ENCODE measurements at places on chromosomes 12 and 14.

DNA sequence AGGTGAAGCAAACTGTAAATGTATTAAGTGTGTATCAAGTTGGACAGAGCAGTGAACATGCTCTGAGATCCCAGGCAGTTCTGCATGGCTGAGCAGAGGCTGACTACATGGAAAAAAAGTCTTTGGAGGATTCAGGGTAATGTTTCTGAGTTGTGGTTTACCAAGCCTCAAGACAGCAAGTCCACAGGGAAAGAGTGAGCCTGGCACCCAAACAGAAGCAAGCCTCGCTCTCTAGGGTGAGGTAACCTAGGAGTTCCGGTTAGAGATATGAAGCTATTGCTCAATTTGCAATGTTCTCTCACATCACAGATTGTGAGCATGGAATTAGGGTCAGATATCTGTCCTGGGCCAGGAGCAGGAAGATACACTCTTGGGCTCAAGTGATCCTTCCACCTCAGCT is 158.6 kb downstream of the MON2 start:
- DNase-seq: peak; percentile 76

- peak; percentile 3 for DNase-seq
Measured at GRCh38 chr12:88496891-88497371, 83.3 kb downstream of the KITLG start.

DNA sequence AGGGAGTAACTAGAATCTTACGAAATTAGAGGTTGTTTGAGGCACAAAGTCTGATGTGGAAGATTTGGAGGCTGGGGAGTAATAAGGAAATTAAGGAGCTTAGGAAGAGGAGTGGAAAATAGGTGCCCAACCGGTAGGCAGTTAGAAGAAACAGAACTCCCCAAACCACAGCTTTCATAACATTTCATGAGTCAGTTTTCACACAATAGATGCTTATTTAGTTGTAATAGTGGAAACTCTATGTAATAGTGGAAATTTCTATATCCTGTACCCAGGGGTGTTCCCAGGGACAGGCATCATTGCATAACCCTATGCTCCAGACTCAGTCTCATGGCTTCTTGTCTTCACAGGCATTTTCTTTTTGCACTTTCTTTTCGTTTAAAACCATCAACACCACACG is 8.3 kb downstream of the C3AR1 start:
- peak; percentile 72 for DNase-seq

- peak; percentile 66 for DNase-seq
Measured at GRCh38 chr14:68473794-68474193, 319.1 kb downstream of the ZFP36L1 start.

GRCh38 chr12:15590180-15590826 is 198.9 kb downstream of the EPS8 start:
- peak; percentile 86 for DNase-seq

DNA sequence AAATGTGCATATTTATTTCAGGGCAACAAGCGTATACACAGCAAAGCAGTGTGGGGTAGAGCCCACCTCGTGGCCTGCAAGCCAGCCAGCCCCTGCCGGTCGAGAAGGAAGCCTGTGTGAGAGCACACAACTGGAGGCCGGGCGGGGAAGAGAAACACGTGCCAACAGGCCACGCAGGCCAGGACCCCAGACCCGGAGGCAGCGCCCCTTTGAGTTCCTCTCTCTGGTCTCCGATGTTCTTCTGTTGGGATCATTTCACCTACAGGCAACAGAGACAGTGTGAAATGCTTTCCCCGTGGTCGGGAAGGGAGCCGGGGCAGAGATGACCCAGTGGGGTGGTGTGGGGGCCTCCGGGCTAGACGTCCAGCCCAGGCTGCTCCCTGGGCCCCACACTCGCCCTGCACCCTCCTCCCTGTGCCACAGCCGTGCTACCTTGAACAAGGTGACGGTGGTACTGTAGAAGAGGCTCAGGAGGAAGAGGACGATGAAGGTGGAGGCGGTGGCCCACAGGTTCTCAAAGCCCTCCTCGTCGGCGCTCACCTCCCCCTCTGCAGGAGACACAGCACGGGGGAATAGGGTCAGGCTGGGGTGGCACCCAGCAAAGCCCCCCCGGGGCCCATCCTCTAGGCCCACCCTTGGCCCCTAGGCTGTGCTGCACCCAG is 325.5 kb downstream of the TMEM121 start:
- DNase-seq: no peak

DNA sequence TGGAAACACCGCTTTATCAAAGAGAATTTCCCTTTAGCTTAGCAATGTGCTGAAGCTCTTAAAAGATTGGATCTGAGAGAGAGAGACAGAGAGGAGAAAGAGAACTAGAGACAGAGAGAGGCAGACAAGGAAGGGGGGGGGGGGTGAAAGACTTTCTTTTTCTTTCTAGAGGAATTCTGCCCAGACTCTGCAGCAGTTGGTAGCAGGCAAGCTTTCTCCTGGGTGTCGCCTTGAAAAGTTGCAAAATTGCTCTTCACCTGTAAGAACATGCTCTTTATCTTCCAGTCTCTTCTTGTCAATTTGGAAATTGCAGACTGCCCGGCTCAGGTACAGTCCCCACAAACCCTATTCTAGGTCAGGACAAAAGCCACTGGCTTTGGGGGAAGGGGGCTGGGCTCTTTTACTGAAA is 2.9 kb upstream of the OTX2 start:
- no peak for DNase-seq

DNA sequence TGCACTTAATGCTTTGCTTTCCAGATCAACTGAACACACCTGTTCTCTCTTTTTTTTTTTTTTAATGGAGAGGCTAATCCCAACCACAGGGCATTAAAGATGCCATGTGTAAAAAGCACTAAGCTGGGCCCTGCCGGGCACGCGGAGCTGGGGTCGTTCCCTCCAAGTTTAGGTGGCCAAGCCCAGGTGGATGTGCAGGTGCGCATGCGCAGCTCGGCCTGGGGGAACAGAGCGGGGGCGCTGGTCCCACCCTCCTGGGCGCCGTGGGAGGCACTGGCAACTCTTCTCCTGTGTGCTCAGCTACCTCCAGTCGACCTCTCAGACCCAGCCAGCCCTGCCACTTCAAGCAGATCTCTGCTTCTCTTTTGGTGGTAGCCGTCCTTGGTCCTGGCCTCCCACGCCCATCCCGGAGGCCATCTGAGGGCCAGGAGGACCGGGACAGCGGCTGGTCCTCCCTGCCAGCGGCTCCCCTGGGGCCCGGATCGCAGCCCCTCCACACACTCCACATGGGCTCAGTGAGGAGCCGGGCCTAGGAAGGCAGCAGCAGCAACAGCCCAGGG is 679.3 kb downstream of the BCL11B start:
- DNase-seq: no peak

GRCh38 chr12:120077260-120077659 is 39.3 kb downstream of the RAB35 start:
- no peak for DNase-seq

- DNase-seq: no peak
Measured at GRCh38 chr12:12440784-12441428, 84.0 kb downstream of the BORCS5 start.

DNA sequence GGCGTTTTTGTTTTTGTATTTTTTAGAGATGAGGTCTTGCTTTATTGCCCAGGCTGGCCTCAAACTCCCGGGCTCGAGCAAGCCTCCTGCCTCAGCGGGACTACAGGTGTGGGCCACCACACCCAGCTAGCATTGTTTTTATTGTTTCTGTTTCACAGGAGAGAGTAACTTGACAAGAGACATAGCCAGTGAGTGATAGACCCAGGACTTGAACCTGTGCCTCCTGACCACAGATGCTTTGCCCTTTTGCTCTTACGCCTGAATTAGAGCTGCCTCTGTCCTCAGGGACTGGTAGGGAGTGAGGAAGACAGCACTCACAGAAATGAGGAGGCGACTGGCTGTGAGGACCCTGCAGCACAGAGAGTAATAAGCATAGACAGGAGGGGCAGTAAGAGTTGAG is 2.3 kb downstream of the EVL start:
- DNase-seq: no peak

GRCh38 chr14:64725261-64725815 is 21.1 kb downstream of the PLEKHG3 start:
- DNase-seq: no peak

All from choroid plexus epithelial cell (primary cell).